ENCODE measurements at places on chromosomes 11 and 22.

- DNase-seq: no peak
These were observed 300.1 kb downstream of the BUD13 start for GRCh38 chr11:116472651-116473050.

DNA sequence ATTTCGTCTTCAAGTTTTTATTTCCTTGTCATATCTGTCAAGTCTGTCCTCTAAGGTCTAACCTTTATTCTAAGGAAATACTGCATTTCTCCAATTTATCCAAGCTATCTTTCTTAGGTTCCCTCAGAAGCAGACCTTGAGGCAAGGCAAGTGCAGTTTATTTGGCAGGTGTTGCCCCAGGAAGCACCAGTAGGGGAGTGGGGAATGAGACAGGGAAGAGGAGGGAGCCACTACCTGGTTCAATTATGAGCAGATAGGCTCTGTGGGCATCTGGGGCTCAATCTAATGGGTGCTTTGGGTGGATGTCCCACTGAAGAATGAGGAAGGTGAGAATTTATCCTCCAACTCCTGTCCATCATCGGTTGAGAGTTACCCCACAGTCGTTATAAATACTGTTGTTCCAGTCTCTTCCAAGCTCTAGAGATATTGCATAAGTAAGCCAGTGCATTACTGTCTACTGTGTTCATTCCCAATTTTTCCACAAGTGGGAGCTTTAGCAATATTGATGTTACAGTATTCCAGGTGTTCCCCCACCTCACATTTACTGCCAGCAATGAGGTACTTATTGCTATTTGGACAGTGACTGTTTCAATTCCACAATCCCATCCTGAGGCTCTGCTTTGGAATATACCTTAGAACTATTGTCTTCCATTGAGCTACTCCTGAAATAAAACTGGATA, 154.9 kb upstream of the CEP126 start:
- peak; percentile 58 for DNase-seq

- DNase-seq: no peak
These were observed 19.6 kb downstream of the THAP12 start for GRCh38 chr11:76361374-76361773.

DNA sequence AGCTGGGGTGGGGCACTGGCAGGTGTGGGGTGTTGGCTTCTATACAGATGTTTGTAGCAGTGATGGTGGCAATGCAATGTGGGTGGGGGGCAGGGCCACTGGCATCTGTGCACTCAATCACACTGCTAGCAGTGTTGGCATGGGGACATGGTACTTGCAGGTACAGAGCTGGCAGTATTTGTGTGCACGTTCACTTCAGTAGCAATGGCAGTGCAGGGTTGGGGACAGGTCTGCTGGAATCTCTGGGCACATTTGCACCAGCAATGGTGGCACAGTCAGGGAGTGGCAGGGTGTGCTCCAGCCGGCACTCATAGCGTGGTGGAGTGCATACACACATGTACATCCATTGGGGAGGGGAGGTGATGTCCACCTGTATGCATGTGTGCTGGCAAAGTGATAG, 775.2 kb downstream of the CNTN5 start:
- DNase-seq: no peak

- no peak for DNase-seq
These were observed 82.3 kb downstream of the PDE2A start for GRCh38 chr11:72591785-72592502.

GRCh38 chr22:29693161-29693560, 26.6 kb upstream of the CABP7 start:
- DNase-seq: no peak

DNA sequence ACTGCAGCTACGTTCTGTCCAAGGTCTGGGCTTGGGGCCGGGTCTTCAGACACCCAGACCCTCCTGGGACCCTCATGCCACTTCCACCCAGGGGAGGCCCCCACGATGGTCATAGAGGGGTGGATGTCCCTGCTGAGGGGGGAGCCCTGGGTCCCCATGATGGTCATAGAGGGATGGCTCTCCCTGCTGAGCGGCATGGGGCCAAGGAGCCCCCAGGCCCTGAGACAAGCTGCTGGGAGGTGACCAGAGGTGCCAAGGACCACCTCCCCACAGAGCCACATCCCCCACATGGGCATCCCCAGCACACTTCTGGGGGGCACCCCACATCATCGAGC, 7.2 kb downstream of the MUC5B start:
- no peak for DNase-seq

DNA sequence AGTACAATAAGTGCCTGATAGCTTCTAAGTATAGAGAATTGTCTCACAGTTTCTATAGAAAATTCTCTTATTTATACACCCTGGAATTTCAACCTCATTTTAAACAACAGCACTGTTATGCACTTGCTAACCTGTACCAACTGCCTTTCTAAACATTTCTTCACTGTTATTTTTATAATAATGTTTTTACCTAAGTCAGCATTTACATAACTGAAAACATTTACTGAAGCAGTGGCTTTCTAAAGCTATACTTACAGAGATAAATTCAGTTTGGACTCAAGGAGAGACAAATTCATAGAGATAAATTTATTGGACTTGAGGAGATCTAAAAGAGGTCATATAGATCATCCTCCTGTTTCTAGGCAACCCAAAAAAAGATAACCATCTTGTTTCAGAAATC, 686.6 kb upstream of the FAT3 start:
- DNase-seq: no peak

DNA sequence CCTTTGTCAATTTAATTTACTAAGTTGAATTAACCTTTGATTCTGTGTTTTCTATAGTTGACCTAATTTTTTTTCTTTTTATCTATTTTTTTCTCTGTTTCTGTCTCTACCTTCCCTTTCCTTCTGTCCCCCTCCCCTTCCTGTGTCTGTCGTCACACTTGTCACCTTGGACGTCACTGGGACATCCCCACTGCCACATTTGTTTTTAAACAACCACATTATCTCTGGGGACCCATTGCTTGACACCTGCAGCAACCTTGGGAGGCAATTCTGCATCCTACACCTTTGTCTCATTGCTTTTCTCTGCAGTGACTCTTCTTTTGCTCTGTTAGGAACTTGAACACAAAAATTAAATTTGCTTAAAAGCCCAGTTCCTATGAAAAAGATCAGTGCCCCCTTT, 51.8 kb upstream of the TTC12 start:
- DNase-seq: no peak

DNA sequence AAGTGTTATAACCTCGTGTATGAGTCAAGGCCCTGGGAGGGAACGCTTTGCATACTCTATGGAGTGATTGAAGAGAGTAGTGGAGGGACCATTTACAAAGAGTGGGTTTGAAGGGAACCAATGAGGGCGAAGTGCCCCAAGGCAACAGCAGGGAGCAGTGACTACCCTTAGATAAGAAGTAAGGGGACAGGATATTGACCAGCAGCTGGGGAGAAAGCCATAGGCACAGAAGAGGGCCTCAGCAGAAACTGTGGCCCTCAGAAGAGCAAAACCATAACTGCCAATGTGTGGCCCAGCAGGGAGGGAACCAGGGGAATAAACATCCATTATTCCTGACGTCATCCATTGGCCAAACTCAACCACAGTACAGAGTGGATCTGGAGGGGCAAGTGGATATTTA, 24.7 kb downstream of the PARVA start:
- DNase-seq: no peak

- DNase-seq: no peak
These were observed 193.6 kb upstream of the DDI1 start for GRCh38 chr11:103842795-103843194.

DNA sequence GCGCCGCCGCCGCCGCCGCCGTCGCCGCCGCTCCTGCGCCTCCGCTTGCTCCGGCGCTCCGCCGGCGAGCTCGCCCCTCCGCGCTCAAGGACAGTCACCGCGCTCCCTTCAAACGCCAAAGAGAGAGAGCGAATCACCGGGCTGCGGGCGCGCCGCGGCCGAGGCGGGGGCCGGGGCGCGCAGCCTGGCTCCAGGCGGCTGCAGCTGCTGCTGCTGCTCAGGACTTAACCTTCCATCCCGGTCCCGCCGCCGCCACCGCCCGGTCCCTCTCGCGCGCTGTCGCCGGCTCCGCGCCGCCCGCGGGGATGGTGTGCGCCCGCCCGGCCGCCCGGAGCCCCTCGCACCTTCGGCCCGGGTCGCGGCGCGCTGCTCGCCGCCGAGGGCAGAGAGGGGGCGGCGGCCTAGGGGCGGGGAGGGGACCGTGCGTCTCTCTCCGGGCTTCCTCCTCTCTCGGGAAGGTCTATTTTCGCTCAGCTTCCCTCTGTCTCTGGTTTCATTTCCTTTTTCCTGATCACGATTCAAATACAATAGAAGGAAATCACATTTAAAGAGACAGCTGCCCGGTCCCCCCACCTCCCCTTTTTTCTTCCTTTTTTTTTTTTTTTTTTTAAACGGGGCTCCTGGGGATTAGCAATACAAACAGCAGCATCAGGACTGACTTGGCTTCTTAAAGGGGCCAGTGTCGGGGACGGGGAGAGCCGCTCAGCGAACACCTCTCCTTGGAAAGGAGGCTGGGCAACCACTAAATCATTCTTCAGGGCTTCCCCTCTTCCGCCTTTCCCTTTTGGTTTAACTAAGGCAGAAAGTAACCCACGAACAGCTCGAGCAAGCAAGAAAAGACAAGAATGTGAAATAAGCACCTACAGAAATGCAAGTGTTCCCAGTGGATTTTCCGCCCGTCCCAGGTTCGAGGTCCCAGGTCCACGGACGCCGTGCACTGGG, 22.1 kb downstream of the LMO2 start:
- DNase-seq: peak; percentile 78

GRCh38 chr11:43393765-43394355, 35.1 kb downstream of the TTC17 start:
- no peak for DNase-seq

GRCh38 chr22:23878219-23878618, 16.0 kb upstream of the MIF start:
- DNase-seq: no peak

DNA sequence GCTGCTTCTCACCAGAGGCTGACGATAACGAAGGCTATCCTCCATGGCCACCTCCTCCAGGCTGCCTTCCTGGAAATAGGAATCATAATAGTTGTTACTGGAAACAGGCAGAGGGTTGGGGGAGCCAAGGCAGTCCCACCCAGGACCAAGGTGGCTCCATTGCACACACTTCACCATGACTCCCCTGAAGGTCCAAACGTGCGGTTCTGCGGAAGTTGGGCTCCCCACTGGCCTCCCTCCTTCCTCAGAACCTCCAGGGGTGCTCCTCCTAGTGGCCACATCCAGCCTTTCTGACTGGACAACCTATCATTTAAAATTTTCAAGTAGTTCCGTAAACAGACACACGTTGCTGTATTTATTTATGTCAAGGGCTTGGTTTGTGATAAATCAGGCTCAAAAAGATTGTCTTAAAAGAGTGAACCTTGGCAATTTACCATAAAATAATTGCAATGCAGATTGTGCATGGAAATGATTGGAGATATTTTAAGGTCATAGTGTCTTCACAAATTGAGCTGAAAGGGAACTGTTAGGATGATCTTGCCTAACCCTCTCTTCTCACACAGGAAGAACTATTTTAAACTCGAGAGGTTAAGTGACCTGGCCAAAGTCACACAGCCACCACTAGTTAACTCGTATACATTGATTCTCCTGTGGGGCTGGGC, 1.4 kb upstream of the TCN2 start:
- DNase-seq: peak; percentile 62

DNA sequence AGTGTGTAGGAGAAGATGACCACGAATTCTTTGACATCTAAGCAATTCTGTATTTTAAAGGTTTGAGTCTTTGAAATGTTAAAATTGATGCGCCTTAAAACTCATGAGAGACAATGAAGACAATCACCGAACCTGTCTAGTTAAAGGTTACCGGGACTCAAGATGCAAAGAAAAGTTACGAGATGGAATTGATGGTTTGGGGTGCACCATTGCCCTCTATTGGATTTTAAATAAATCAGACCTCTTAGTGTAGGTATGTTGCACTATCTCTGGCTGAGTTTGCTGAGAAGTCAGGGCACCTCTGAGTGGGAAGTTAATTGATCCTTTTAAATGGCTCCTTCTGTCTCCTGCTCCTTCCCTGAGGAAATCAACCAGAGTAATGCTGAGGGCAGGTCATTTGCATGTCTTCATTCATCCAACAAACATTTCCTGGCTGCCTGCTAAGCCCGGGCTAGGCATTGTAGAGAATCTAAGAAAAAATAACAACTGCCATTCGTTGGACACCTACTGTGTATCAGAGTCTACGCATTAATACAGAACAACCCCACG, 19.4 kb upstream of the TMA7B start:
- no peak for DNase-seq

GRCh38 chr11:131867457-131868257, 497.2 kb downstream of the NTM start:
- peak; percentile 34 for DNase-seq

DNA sequence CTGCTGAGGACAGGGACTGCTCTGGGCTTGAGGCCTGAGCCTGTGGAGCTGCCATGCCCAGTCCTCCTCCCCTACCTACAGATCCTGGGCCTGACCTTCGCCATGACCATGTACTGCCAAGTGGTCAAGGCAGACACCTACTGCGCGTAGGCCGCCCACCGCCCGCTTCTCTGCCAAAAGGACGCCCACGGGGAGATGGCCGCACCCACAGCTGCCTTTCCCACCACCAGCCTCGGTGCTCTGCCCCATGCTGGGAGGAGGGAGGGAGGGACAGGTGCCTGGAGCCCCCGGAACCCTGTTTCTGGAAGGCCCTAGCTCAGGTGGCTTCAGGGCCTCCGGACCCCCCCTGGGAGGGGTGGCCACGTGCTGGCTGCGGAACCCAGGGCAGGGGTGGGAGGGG, 23.8 kb downstream of the TSPAN4 start:
- DNase-seq: no peak

DNA sequence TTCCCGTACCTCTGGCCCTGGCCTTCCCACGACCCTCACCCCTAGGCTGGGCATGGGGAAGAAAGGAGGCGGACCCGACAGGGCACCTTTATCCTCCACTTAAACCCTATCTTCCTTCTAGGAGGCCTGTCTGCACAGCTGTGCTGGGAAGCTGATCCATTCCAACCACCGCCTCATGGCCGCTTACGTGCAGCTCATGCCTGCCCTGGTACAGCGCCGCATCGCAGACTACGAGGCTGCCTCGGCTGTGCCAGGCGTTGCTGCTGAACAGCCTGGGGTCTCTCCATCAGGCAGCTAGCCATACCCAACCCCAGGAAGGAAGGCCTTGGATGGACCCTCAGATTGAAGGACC, 599 bp downstream of the TIMM10B start:
- DNase-seq: no peak

- DNase-seq: no peak
These were observed 2.4 kb upstream of the ARSA start for GRCh38 chr22:50630376-50630775.

DNA sequence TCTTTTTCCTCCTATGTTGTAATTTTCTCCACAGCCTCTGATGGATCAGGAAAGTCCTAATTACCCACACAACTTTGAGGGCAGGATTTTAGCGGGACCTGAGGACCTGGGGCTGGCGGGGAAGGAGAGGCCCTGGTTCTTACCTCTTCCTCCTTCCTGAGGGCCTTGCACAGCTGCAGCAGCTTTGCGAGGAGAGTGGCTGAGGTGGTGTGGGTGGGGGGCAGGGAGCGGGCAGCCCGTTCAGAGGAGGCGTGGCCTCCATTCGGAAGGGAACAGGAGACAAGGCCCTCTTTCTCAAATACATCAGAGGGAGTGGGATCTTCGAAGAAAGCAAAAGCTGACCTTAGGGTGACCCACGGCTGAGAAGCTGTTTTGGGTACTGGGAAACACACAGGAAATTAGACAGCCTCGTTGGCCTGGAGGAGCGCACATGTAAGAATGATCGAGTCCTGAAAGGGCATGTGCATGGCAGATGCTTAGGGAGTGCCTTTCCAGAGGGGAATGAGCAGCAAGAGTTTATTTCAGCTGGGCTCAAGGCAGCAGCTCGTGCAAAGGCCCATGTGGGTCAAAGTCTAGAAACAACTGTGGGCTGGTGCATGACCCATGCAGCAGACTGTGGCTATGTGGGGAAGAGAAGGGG, 76.6 kb upstream of the NARS2 start:
- DNase-seq: no peak

Data from NCI-H526 (cell line).